Esophagus squamous epithelium (tissue), 5 donors: ENCODE measurements at places on chromosomes 3 and 15.

DNA sequence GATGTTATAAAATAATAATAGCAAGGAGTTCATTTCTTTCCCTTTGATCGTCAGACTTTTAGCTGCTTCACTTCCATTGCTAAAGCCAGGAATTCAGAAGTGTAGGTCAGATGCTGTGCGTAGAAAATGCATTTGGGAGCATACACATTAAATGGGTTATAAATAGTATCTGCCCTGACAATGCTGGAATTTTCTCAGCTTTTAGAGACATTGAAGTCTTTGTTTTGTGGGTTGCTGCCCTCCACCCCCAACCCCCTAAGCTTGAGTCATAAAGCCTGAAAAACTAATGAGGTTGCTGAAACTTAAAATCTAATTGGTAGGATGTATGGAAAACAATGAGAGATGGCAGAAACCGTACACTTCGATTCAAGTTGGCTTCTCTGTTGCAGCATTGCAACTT is 81.9 kb downstream of the MITF start:
- DNase-seq: no peak

- DNase-seq: no peak
Measured at GRCh38 chr3:96331341-96331740, 483.1 kb upstream of the EPHA6 start.

GRCh38 chr15:80584561-80584964 is 110.5 kb upstream of the ABHD17C start:
- DNase-seq: no peak

GRCh38 chr3:135556174-135556573 is 409.4 kb upstream of the PPP2R3A start:
- no peak for DNase-seq

DNA sequence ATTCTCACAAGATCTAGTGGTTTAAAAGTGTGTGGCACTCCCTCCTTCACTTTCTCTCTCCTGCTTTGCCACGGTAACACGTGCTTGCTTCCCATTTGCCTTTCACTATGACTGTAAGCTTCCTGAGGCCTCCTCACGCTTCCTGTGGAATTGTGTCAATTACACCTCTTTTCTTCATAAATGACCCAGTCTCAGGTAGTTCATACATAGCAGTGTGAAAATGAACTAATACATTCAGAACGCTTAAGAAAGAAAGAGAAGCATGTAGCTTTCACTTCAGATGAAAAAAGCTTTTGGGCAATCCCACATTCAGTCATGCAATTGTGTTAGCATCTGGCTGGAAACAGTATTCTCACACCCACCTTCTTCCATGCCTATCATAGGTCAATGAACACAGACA is 24.4 kb downstream of the P3H2 start:
- DNase-seq: no peak

DNA sequence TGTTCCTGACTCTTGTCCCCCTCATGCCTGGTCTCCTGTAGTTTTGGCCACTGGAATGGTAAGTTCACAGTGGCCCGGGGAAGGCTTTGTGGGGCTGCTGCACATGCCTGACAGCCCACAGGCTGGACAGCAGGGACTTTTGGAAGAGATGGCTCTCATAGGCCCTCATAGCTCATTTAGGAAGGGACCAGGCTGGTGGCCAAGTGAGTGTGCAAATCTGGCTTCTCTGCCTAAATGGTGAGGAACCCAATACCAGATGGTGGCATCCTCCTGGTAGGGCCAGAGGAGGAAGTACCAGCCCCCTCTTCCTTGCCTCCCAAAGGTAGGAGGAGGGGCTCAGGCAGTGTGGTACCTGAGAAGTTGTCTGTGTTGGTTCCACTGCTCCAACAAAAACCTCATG is 25.6 kb downstream of the ALPK3 start:
- DNase-seq: no peak

- DNase-seq: no peak
Measured at GRCh38 chr3:117874028-117874690, 1160.5 kb downstream of the IGSF11 start.

DNA sequence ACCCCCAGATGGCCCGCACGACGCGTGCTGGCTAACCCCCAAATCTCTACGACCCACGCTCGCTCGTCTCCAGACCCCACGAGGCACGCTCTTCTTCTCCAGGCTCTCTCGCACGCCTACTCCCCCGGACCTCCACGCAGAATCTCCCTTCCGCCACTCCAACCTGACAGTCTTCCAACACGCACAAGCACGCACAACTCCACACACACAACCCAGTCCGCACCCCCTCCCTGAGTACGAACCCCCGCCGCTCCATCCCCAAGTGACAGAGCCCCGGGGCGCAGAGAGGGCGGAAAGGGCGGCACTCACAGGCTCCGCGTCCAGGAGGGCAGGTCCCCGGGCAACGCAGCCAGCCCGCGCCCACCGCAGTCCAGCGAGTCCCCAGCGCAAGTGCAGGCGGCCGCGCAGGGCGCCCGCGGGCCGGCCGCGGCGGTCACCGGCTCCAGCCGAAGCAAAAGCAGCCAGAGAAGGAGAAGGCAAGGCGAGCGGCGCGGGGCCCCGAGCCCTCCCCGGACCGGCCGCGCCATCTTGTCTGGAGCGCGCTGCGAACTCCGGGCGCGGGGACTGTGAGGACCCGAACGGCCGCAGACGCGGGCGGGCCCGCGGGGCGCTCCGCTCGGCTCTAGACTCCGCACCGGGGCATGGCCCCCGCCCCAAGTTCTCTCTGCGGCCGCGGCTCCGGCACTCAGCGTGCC is 794 bp downstream of the LRIG1 start:
- peak; percentile 1 for DNase-seq

- DNase-seq: no peak
Measured at GRCh38 chr3:43455233-43455632, 166.6 kb downstream of the ANO10 start.

DNA sequence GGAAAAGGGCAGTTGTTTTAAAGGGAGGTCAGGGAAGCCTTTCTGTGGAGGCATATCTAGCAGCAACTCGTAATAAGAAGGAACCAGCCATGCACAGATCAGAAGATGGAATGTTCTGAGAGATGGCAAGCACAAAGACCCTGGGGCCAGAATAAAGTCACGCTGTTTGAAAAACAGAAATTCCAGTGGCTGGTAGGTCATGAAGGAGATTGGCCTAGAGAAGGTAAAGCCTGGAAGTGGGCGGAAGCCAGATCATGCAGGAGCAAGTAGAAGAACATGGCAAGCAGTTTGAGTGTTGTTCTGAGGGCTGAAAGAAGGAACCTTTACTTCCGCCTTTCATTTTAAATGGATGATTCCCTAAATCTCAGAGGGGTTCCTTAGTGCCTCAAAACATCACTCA is 208.1 kb upstream of the PPP2R3A start:
- DNase-seq: no peak

DNA sequence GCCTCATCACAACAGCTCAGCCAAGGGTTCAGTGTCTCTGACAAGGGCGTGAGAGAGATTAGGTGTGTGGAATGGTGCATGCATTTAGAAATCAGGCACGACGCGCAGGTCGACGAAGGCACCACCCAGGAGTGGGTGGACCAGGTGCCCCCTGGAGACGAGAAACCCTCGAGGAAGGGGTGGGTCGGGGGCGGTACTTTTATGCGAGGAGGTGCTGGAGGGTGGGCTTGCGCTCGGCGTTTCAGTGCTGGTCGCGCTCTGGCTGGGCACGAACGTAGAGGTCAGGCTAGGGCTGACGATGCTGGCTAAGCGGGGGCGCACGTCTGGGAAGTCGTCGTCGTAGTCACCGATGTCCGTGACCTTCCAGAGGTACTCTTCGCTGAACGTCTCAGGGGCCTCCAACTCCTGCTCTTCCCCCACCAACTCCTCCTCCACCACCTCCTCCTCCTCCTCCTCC is 393 bp downstream of the ERICH6 start:
- DNase-seq: no peak

DNA sequence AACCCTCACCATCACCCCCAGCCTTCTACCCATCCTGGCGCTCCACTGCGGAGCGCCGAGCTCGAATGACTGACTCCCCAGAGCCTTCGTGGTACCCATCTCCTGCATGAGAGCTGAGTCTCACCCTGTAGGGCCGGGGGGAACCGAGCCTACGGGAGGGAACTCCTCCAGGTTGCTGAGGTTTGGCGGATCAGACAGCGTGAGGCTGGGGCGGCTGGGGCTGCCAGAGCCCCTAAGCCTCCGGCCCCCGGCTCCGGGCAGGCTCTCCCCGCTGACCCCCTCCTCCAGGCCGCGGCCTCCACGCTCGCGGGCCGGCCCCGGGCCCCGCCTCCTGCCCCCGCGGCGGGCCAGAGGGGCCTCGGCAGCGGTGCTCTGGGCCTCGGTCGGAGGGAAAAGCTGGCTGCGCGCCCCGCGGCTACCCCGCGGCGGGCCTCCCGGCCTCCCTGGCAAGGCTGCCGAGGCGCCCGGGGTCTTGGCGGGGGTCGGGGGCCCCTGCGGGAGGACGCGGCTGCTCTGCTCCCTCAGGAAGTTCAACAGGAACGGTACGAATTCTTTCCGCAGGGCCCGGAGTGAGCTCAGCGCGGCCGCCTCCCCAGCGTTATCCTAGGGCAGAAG is 643 bp downstream of the CDAN1 start:
- DNase-seq: no peak

GRCh38 chr15:92014281-92015030 is 160.9 kb downstream of the SLCO3A1 start:
- DNase-seq: no peak

GRCh38 chr3:64533617-64534317 is 154.0 kb downstream of the ADAMTS9 start:
- DNase-seq: no peak

GRCh38 chr3:21673393-21673792 is 77.6 kb downstream of the ZNF385D start:
- no peak for DNase-seq

DNA sequence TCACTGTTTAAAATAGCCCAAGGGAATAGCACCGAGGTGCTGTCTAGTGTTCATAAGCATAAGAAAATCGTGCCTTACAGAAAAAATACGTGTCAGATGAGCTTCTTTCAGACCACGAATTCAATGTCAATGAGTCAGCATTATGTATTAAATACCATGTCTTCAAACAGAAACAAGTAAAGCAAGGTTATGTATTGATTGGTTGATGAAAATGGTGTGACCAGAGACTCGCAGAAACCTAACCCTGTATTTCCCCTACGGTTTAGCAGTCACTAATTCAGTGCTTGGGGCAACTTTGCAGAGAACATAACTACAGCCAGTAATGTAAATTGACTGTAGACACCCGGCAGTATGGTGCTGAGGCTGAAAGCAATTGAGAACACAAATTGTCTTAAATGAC is 307.7 kb downstream of the IL5RA start:
- no peak for DNase-seq

DNA sequence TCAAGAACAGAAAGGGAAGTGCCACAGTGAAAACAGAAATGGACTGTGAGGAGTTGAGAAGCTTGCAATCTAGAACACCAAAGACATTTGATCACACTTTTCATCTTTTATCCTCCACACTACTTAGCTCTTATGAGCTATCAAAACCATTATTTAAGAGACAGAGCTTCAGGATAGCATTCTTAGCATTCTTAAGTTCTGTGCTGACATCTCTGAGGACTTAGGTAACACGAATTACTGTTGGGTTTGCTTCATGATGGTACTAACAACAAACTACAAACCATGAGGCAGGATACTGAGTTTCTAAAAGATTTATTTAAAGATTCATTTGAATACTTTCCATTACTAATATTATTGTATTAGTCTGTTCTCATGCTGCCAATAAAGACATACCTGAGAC is 1038.6 kb downstream of the TUSC7 start:
- DNase-seq: no peak

DNA sequence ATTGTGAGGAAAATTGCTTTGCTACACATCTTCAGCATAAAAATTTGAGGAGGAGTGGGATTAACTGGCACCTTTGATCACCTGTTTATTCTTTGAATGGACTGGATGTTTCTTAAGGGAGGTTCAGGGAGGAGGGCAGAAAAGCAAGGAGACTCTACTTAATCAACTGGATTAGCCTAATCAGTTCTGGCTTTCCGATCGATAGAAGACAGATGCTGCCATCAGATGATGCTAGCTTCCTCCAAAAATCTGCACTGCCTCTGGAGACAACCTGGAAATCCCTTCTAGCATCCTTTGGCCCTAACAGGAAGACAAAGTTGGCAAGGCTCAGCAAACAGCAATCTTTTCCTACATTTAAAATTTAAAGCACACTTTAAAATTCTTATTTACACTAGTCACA is 197.8 kb downstream of the EBLN2 start:
- DNase-seq: no peak

GRCh38 chr15:76932135-76932966 is 802 bp downstream of the RCN2 start:
- no peak for DNase-seq

DNA sequence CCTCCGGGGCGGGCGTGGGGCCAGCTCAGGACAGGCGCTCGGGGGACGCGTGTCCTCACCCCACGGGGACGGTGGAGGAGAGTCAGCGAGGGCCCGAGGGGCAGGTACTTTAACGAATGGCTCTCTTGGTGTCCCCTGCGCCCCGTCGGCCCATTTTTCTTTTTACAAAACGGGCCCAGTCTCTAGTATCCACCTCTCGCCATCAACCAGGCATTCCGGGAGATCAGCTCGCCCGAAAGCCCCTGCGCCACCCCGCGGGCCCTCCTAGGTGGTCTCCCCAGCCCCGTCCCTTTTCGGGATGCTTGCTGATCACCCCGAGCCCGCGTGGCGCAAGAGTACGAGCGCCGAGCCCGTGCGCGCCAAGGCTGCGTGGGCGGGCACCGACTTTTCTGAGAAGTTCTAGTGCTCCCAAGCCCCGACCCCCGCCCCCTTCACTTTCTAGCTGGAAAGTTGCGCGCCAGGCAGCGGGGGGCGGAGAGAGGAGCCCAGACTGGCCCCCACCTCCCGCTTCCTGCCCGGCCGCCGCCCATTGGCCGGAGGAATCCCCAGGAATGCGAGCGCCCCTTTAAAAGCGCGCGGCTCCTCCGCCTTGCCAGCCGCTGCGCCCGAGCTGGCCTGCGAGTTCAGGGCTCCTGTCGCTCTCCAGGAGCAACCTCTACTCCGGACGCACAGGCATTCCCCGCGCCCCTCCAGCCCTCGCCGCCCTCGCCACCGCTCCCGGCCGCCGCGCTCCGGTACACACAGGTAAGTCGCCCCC is at the start of gene THBS1:
THBS1 (plus strand) TSS at position 595 of the 757 bp plus-strand sequence. CDS start 779 bp downstream, outside the sequence.
- DNase-seq: peak; percentile 19

DNA sequence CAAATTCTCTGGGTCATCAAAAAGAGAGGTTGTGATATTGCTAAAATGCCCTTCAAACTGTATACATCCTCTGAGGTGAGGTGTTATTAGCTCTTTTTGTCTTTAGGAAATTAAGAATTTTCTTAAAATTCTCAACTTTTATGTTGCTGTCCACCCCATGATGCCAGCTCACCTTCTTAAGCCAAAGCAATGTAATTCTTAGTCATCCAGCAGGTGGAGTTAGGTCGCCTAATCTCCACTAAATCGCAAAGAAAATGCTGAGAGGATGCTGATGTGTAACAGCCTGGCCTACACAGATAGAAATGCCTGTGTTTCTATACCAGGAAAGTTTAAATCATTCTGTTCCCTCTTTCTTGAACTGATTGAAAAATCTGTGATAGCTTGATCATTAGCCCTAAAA is 770.2 kb upstream of the ALCAM start:
- no peak for DNase-seq

- no peak for DNase-seq
Measured at GRCh38 chr3:120468635-120469295, 18.0 kb upstream of the FSTL1 start.

GRCh38 chr3:184143327-184143726 is 8.2 kb downstream of the EIF2B5 start:
- DNase-seq: no peak

- DNase-seq: no peak
Measured at GRCh38 chr15:25772500-25772899, 90.6 kb downstream of the ATP10A start.
